Activated naive CD4-positive, alpha-beta T cell (primary cell): ENCODE measurements at places on chromosomes 7 and 10.

GRCh38 chr10:11538834-11539190, 72.6 kb downstream of the USP6NL start:
- no peak for DNase-seq

GRCh38 chr10:77532068-77532467, 105.5 kb downstream of the KCNMA1 start:
- DNase-seq = no peak

GRCh38 chr7:34567906-34568305, 90.1 kb upstream of the NPSR1 start:
- DNase-seq = no peak

GRCh38 chr7:84617265-84618030, 422.9 kb upstream of the SEMA3A start:
- DNase-seq = no peak

DNA sequence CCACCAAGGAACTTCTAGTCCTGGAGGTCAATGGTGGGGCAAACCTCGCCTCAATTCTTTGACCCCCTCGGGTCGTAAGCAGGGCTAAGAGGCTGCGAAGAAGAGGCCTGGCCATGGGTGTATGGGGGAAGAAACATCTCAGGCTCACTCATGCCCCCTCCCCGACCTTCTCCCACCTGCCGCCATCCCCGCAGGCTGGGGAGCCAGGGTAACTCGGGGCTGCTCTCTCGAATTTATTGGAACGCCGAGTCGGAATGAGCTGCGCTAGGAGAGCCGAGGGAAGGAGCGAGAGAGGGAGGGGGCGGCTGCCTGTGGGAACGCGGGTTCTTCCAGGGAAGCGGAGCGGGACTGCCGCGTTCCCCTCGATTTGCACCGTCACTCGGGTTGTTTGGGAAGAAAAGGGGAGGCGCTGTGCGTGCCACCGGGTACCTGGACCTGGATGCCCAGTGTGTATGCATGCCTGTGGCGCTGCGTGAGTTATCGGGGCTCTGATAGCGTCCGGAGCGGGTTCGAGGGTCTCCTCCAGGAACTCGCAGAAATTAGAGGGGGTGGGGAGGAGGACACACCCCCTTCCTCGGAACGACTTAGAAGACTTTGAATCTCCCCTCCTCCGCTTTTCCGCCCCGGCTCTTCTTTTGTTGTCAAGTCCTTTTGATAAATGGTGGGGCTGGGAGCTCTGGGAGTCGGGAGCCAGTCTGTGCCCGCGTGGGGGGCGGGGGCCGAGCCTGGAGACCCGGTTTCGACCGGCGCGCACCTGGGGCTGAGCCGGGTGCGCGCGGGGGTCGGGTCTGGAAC, 1.8 kb upstream of the ZNF503 start:
- DNase-seq = no peak
